A375 (cell line): ENCODE measurements at places on chromosomes 4 and X. TPM values are rescaled to one million over a fixed set of nuclear protein-coding genes. Genes with fewer than 3 reads are reported as not detected.

CCKAR gene
- not detected in 2 replicates for total RNA-seq

PRICKLE3 gene
- total RNA-seq = 9.5 and 10.4 TPM in 2 replicates

PARM1 gene
- total RNA-seq = 0.19 and 0.32 TPM in 2 replicates

PQBP1 gene
- 169 and 185 TPM in 2 replicates for total RNA-seq

ERAS gene
- total RNA-seq = not detected in 2 replicates
